SK-N-SH treated with all-trans-retinoic acid at 6 μM for 48 hours (cell line): ENCODE measurements at places on chromosomes 4 and X.

- ATAC-seq = no peak
These were observed 122.7 kb downstream of the PPP3CA start for GRCh38 chr4:101224358-101225218.

- ATAC-seq = no peak; the same call in 2 of the 3 replicates
These were observed 53.5 kb upstream of the SOD3 start for GRCh38 chr4:24741910-24742309.

DNA sequence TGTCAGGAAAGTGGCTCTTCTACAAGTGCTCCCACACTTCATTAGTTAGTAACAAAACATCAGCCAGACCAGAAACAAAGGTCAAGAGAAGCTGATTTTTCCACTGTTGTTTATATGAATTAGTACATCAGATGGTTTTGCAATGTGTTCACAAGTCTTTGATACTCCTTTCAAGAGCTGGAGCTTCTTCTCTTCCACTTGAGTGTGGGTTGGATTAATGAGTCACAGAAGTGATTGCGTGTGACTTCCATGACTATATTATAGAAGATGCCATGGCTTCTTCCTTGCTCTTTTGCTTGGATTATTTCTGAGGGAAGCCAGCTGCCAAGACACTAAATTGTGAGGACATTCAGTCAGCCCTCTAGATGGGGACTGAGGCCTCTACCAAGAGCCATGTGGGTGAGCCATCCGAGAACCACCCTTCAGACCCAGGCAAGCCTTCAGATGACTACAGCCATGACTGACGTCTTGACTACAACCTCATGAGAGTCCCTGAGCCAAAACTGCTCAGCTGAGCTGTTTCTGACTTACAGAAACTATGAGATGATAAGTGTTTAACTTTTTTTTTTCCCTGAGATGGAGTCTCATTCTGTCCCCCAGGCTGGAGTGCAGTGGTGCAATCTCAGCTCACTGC is 18.1 kb downstream of the SOWAHB start:
- ATAC-seq = no peak

DNA sequence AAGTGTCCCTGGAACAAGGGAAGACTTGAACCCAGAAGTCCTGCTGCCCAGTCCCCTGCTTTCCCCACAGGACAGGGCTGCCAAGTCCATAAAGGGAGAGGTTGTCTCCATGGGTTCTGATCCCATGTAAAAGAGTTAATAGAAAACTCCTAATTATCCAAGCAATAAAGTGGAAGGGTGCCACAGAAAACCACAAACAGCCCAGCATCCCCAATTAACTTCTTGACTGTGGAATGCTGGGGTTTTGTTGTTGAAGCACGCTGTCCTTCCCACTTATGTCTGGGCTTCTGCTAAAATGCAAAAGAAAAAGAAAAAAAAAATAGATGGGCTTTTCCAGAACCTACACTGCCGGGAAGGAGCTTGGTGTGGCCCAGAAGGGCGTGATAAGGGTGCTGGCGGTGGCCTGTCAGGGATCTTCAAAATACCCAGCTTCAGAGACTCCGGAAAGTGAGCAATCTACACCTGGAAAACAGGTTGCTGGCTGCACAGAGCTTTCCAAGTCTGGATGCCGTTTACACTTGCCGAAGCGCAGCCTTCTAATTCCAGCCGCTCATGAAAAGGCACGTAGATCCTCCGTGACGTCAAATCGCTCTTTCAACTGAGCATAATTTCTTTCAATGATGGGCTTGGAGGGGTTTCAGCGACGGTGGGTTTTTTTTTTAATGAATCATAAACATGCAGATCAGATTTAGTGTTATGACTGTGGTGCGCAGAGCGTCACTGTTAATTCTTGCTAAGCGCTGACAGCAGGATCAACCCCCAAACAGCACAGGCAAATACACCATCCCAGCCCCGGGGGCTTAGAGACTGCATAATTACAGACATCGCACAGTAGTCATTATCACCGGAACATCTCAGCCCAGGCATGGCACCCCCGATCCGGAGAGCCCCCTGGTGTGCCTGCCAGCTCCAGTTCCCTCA is 197.6 kb downstream of the BCOR start:
- no peak for ATAC-seq

DNA sequence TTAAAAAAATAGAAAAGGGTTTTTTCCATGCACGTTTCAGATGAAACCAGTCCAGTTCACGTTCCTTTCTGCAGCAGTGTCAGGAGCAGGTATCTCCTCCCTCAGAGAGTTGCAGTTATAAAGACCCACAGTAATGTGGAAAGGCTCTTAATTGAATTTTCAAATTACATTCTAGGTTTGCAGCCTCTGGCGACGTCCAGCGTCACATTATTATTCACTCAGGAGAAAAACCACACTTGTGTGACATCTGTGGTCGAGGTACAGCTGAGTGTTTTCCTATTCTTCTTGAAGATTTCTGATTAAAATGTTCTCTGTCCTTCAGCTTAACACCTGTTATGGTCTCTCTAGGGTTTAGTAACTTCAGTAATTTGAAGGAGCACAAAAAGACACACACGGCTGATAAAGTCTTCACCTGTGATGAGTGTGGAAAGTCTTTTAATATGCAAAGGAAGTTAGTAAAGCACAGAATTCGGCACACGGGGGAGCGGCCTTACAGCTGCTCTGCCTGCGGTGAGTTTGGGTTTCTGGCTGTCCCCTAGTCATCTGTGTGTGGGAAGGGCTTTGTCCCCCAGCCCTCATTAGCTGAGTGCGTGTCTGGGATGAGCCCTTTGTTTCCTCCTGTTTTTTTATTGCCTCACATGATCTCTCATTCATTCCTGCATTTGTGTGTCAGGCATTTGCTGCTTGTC is 25.6 kb downstream of the ZBTB49 start:
- ATAC-seq = no peak

DNA sequence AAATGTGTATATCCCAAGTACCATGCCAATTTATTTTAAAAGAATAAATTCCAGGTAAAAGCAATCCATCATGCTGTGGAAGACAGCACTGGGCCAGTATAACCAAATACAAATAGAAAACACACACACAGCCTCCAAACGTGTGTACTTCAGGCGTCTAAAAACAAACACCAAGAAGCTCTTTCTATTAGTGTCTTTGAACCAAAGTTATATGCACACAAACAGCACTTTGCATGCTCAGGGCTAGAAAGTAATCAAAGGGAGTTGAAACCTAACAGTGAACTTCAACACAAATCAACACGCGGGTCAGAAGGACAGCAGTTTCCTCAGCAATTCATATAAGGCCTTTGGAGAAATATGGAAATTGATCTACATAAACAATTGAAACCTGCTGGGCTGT is 15.4 kb downstream of the GASK1B start:
- ATAC-seq = no peak

- no peak for ATAC-seq
These were observed 16.2 kb downstream of the BOD1L1 start for GRCh38 chr4:13611283-13611842.

DNA sequence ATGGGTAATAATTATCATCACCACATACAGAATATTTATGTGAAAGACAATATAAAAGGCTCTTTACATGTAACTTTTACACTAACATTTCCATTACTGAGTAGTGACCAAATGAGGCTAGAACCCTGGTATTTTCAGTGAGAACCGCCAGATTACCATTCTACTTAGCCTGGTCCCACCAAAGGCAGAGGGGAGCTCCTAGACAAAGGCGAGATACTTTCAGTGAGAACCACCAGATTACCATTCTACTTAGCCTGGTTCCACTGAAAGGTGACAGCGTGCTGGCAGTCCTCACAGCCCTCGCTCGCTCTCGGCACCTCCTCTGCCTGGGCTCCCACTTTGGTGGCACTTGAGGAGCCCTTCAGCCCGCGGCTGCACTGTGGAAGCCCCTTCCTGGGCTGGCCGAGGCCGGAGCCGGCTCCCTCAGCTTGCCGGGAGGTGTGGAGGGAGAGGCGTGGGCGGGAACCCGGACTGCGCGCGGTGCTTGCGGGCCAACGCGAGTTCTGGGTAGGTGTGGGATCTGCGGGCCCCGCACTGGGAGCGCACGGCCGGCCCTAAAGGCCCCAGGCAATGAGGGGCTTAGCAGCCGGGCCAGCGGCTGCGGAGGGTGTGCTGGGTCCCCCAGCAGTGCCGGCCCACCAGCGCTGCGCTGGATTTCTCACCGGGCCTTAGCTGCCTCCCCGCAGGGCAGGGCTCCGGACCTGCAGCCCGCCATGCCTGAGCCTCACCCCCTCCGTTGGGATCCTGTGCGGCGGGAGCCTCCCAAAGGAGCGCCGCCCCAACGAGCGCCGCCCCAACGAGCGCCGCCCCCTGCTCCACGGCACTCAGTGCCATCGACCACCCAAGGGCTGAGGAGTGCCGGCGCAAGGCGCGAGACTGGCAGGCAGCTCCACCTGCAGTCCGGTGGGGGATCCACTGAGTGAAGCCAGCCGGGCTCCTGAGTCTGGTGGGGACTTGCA is 1276.1 kb downstream of the PCDH7 start:
- no peak for ATAC-seq

DNA sequence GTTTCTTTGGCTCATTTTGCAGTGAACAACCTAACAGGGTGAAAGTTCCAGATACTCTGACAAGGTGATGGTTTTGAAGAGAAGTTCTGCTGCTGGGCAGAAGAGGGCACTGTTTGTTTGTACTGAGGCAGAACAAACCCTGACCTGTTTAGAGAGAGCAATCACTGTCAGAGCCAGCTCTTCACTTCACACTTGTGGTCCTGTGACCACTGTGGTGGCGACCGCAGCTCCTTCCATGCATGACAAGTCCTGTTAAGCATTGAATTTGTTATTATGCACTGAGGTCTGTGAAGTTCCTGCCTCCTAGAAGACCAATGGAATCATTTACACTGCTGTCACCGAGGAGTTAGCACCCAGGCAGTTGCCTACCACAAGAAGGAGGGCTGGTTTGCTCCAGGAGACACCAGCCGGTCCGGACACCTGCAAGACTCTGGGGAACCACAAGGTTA is 86.6 kb downstream of the ZNF330 start:
- peak; percentile 100 for ATAC-seq

GRCh38 chr4:74934016-74934831 is 1.3 kb downstream of the PARM1 start:
- ATAC-seq = peak; percentile 48

DNA sequence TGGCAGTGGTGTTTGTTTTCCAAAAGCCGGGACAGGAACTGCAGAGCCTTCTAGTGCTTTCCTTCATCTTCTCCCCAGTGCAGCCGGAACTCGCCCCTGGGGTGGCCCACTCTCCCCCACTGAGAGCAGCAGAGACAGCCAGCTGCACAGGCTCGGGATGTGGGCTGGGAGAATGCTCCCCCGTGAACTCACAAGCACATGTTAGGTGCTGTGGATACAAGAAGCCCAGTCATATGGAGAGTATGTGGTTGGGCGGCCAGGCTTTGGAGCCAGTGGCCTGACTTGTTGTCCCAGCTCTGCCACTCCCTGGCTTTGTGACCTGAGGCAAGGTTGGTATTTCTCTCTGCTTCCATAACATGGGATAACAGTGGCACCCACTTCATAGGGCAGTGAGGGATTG is 9.4 kb upstream of the KIAA0232 start:
- no peak for ATAC-seq

DNA sequence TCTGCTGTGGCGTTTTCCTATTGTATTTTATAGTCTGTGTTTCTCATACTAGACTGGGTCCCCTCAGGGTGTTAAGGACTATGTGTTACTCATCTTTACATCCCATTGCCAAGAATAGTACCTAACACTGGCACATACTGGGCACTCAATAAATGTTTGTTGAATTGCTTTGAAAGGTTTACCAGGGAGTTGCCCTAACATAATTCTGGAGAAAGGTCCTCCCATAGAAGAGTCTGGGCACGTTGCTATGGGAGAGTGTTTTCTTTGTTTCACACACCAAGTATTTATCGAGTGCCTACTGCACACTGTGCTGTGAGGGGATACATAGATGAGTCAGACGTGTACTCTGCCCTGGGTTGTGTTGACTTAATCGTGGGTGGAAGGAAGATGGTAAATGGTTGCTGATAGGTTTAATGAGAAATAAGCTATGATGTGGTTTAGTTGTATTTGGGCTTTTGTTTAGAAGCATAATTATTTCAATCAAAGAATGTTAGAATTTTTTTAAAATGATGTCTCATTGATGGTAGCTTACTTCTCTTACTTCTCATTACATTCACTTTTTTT is 42.9 kb downstream of the AFF1 start:
- ATAC-seq = peak; percentile 77

DNA sequence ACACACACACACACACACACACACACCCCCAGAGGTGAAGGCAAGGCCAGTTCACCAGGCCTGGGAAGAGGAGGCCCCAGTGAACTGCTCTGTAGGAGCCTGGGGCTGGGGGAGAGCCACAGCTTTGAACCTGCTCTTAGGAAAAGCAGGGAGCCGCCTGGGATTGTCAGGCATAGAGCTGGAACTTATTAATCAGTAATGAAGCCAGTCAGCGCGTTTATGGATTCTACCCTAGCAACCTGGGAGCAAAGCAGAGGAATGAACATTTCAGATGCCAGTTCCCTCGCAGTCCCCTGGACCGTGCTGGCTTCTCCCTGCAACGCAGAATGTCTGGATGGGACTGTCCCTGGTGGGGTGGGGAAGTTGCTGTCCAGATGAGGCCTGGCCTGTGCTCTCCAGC is 45.3 kb upstream of the DDX3X start:
- ATAC-seq = peak; percentile 52

DNA sequence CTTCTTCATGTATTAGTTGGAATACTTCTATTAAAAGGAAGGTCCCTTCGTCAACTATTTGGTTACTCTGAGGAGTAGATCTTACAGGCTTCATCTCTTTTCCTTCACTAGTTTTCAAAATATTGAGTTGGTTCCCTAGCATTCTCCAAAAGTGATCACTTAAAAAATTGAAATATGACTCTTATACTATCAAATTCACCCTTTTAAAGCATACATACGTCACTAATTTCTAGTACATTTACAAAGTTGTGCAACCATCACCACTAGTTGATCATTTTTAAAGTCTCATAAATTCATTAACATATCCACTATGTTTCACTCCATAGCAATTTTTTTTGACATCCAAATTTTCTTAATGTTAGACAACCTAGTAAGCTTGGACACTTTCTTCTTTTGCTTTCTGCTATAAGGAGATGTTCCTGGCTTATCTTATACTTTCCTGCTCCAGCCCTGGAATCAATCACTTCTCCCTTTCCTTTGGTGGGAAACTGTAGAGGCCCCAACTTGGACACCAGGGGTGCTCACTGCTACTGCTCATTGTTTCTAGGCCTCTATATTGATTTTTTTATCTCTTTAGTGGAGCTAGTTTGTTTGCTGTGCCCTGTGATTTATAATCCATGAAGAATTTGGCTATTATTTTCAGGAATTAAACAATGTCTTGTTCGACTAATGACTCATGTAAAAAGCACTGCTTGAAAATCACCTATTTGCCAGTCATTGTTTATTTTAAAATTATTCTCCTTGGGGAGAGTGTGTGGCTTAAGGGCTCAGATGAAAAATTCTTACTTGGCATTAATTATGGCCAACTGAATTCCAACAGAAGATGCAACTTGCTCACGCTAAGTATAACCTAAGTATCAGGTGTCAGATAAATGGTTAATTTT is 4.0 kb upstream of the ZFX start:
- ATAC-seq = peak; percentile 11

DNA sequence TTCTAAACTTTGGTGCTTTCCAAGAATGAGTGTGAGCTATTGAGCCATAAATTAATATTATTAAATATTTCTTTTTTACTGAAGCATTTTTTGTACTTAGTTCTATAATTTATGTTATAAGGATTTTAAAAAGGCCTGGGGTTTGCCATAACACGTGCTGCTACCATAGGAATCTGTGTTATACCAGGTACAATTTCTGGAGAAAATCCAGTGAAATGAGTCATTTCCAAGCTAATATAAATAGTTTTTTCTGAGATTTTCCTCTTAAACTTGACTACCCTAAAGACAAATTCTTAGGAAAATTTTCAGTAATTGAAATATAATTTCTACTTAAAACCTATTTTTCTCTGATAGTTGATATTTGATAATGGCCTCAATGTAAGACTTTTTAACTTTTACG is 130.8 kb downstream of the TLL1 start:
- ATAC-seq = no peak

GRCh38 chr4:10015140-10015753 is 6.0 kb downstream of the SLC2A9 start:
- ATAC-seq = no peak
